Stimulated activated CD8-positive, alpha-beta memory T cell treated with anti-CD3 and anti-CD28 coated beads, Interleukin-15, amount 100 ng/mL, for 1 hour (primary cell): ENCODE measurements at places on chromosomes 5 and 9.

GRCh38 chr9:131981116-131981776 is 98.4 kb downstream of the MED27 start:
- no peak for DNase-seq

GRCh38 chr9:133714606-133715294 is 23.4 kb downstream of the SARDH start:
- DNase-seq: no peak

GRCh38 chr5:122180146-122180712 is 50.9 kb downstream of the ZNF474 start:
- no peak for DNase-seq

- no peak for DNase-seq
Observed at GRCh38 chr5:9564752-9565151, 18.9 kb upstream of the SEMA5A start.

- no peak for DNase-seq
Observed at GRCh38 chr9:31759703-31760102, 624.7 kb upstream of the ACO1 start.

- peak; percentile 28 for DNase-seq
Observed at GRCh38 chr9:129237164-129237611, 59.1 kb upstream of the IER5L start.

GRCh38 chr5:95611396-95611795 is 8.5 kb upstream of the GPR150 start:
- no peak for DNase-seq

DNA sequence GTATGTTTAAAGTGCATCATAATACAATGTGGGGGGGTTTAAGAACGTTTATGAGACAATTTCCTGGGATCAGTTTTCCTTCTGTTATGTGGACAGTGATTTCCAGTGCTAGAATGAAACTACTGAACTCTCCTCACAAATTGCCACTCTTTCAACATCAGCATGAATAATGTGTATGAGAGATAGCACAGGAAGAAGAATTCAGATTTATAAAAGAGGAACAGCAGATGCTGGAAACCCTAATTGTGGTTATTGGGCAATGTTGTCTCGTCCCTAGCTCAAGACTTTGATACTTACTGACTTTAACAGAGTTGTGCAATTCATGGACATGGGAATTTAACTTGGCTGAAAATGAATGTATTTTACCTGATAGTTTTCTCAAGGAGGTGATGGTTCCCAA is 410.8 kb upstream of the MEF2C start:
- no peak for DNase-seq

DNA sequence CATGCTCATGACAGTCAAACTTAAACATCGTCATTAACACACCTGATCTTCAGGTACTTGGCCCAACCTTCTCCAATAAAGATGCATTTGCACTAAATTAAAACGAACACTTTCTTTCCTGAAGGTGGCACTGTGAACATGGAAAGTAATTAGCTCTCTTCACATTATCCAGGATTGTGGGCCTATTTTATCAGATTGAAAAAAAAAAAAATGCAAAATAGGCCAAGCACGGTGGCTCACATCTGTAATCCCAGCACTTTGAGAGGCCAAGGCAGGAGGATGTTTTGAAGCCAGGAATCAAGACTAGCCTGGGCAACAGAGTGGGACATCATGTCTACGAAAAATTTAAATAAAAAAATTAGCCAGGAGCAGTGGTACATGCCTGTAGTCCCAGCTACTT is 14.4 kb upstream of the CDC20B start:
- DNase-seq: no peak

- no peak for DNase-seq
Observed at GRCh38 chr5:72436796-72437471, 70.3 kb downstream of the ZNF366 start.

DNA sequence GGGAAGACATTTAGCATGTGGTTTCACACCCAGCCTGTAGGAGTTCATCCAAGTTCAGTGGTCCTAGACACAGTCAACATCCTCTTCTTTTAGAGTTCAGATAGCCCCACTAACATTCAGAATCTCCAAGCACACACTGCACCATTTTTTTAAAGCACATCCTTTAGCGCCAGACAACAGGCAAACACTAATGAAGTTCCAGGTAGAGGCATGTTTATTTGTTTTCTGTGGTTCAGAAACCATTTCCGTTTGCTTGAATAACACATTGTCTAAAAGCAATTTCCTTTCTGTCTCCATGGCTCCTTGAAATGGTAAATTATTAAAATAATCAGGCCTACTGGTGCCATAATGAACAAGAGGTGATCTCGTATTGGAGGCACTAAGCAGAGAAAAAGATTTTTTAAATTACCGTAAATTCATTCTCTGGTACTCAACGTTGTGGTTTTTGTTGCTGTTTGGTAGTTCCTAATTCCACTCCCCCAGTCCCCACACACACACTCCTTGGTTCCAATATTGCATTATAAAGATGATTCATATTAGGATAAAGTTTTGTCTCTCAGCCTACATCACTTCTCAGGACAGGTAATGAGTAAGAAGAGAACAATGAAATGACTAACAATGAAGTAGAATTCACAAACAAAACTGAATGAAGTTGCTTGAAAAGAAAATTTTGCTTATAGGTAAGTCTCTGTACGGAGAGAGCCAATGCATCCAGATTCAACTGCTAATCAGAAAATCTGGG is 153.1 kb downstream of the PCSK1 start:
- no peak for DNase-seq

DNA sequence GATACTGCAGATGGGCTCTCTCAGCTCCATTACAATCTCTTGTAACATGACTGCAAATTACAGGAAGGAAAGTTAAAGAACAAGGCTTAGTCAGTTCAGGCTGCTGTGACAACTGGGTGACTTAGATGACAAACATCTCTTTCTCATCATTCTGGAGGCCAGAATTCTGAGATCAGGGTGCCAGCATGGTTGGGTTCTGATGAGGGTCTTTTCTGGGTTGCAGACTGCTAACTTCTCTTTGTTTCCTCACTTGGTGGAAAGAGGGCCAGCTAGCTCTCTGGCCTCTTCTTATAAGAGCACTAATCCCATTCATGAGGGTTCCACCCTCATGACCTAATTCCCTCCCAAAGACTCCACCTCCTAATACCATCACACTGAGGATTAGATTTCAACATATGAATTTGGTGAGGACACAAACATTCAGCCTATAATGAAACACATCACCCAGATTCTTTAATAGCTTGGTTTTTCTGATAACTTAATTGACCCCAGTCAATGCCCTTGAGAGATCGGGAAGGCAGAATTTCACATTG is 73.6 kb upstream of the MAMDC2 start:
- DNase-seq: no peak

DNA sequence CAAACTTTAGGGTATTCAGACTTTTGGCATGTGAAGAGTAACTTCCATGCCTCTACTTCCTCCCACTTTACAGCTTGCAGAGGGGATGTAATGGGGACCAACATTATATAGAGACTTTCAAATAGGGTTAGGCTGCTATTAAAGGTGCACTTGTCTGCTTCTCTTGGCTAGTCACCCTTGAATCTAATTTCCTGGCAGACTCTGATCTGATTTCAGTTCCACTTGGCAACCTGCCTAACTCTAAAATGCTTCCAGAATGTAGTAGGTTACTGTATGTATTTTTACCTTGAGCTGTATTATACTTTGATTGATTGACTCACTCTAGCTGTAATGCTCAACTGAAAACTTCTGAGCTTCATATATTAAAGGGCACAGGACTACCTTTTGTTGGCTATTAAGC is 693.4 kb downstream of the KCTD16 start:
- no peak for DNase-seq

GRCh38 chr9:16398691-16399090 is 471.8 kb downstream of the BNC2 start:
- no peak for DNase-seq

DNA sequence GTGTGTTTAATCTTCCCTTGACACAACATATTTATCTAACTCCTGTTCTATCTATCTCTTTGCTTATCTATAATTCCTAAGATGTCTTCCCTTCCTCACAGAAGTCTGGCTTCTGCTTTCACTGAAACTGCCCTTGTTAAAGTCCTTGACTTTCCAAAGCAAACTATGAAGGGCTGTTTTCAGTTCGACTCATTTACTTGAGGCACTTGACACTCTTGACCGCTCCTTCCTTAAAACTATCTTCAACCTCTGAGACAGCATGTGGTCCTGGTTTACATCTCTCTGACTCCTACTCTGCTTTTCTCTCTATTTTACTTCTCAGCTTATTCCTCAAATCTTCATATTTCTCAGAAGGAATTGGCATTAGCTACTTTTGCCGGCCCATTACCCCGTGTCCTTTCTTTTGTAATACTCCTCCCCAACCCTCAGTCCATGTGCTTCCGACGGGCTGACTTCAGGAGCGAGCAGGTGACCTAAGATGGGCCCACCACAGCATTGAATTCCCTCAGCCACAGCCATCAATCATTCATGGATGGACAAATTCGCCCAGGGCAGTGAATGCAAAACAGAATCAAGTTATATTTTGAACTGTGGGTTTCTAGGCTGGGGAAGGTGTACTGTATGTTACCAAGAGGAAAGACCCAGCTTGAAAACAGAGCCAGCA is 1089.2 kb downstream of the PTPRD start:
- no peak for DNase-seq
